ENCODE measurements at places on chromosomes 7 and 10.

- DNase-seq, result no peak
These were observed 42.3 kb downstream of the BRI3 start for GRCh38 chr7:98323597-98324322.

DNA sequence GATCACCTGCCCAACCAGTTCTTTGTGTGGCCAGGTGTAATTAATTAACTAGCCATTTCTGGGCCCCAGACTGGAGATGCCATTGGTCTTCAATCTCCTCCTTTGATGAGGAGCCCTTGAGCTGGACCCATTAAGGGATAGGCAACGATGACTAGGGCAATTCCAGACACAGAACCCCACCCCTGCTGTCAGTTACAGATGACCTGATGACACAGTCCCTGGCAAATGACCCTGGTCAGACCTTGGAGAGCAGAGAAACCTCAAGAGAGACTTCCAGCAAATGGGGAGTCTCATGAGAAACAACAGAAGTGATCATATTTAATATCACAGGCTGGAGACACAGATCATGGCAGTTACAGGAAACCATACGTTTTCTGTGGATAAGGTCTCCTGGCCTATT is 101.8 kb upstream of the TCF7L2 start:
- DNase-seq, result no peak

DNA sequence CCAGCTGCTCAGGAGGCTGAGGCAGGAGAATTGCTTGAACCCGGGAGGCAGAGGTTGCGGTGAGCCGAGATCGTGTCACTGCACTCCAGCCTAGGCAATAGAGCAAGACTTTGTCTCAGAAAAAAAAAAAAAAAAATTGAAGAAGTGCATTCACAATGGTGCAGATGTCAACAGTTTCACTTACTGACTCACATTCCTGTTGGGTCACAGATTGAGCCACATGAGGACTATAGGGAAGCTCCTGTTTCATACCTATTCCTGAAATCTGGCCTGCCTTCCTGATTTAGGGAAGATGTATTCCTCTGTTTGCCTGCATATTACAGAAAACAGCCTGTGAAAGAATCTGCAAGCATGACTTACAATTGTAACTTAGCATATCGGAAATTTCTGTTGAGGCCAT is 78.2 kb downstream of the AKR1C4 start:
- no peak for DNase-seq

GRCh38 chr10:51606825-51607462 is 92.5 kb downstream of the CSTF2T start:
- DNase-seq, result no peak

DNA sequence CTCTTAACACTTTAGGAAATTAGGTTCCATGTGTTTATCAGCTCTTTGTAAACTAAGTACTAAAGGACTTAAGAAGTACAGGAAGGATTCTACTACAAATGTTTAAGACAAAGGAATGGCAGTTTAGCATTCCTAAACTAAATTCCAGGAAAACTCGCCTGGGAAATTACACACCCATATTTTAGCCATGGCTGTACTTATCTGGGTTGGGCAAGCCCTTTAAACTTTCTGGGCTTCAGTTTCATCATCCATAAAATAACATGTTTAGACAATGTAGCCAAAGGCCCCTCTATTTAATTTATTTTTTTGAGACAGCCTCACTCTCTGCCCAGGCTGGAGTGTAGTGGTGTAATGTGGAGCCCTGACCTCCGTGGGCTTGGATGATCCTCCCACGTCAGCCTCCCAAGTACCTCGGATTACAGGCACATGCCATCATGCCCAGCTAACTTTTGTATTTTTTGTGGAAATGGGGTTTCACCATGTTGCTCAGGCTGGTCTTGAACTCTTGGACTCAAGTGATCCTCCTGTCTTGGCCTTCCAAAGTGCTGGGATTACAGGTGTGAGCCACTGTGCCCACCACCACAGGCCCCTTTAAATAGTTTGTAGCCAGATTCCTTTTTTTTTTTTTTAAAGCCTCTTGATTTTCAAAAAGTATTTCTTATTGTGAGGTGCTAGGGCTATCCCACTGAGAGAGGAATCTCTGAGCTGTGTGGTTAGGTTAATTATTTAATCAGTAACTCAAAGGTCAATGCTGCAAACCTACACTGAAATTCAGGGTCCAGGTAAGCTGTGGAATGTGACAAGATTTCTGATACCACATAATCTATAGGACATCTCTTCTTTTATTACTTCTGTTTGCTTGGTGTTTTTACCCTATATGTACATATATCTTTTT is 32.1 kb downstream of the TMEM60 start:
- no peak for DNase-seq

All from NCI-H2107 (cell line).